Suppressor macrophage (primary cell): ENCODE measurements at places on chromosomes 16 and 17.
A peak's percentile ranks its signal among the peaks of the same experiment; 100 is the strongest.

DNA sequence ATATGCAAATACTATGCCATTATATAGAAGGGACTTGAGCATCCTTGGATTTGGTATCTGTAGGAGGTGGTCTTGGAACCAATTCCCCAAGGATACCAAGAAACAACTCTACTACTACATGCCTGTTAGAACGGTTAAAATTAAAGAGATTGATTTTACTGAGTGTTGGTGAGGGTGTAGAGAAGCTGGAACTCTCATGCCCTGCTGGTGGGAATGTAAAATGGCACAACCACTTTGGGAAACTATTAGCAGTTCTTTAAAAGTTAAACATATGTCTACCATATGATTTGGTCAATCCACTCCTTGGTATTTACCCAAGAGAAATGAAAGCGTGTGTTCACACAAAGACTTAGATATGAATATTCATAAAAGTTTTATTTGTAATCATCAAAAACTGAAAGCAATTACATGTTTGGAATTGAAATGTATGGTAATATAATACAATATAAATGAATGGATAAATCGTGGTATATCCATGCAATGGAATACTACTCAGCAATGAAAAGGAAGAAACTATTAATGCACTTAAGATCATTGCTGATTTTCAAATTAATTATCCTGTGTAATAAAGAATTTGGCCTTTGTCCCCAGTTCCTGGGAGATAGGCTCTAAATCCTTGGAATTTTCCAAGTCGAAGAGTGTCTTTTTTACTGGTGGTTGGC lies 7.8 kb downstream of the MFSD6L start:
- no peak for DNase-seq

GRCh38 chr16:66399031-66399430 lies 28.1 kb upstream of the BEAN1 start:
- DNase-seq = no peak

DNA sequence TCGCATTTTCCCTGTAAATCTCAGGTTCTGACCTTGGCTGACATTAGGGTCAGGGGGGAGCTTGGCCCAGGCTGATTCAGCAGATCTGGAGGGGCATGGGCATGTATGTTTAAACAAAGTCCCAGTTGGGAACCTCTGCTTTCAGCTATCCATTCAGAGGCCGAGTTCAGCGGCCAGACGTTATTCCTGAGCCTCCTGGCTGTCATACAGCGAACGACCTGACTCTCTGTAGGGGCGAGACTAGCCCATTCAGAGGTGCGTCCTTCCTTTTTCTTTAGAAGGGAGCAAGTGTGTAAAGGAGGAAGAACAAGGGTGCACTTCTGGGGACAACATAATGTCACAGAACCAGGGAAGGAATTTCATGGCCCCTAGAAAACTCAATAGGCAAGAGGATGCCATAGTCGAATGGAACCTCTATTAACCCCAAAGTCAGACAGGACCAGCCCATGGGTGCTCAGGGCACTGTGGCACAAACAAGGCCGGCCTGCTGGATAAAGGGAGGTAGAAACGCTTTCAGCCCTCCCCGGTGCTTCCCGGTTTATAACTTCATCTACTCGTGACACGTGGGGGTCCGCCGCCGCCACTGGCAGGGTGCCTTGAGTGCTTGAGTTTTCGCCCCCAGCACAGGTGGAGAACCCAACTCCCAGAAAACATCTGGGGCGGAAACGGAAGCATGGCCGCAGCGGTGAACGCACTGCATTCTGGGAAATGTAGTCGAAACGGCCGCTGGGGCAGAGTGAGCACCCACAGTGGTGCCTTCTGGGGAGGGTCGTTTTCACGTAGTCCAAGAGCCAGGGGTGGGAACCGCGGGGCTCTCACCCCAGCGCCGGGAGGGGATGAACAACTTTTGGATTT lies 33.2 kb upstream of the PLCG2 start:
- DNase-seq = peak; percentile 66

GRCh38 chr17:37562016-37562745 lies 47.0 kb downstream of the SYNRG start:
- no peak for DNase-seq

GRCh38 chr17:27585153-27585681 lies 45.8 kb upstream of the LGALS9 start:
- DNase-seq = no peak

DNA sequence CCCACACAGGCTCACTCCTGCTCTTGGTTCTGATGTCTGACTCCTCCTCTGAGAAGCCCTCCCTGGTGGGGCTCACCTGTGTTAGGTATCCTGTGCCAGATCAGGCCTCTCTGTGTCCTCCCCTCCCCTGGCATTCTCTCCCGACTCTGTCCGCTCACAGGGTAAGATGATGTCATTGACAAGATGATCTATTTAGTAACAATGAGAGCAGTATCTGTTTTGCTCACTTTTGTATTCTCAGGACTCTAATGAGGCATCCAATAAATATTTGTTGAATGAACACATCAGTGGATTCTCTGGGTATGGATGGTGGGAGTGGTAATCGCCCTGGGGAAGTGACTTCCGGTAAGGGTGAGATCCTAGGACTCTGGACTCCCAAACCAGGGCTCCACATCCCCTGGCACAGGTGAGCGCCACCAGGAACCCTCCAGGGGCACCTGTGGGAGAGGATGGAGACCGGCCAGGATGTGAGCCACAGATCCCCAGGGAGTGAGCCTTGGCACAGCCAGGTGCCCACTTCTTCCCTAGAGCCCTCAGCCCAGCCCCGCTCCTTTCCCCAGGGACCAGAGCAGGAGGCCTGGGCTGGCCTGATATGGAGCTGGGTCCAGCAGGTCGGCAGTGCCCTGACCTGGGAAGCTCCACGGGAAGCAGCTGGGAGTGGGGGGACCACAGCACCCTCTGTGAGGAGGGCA lies 5.4 kb upstream of the HAP1 start:
- DNase-seq = no peak

DNA sequence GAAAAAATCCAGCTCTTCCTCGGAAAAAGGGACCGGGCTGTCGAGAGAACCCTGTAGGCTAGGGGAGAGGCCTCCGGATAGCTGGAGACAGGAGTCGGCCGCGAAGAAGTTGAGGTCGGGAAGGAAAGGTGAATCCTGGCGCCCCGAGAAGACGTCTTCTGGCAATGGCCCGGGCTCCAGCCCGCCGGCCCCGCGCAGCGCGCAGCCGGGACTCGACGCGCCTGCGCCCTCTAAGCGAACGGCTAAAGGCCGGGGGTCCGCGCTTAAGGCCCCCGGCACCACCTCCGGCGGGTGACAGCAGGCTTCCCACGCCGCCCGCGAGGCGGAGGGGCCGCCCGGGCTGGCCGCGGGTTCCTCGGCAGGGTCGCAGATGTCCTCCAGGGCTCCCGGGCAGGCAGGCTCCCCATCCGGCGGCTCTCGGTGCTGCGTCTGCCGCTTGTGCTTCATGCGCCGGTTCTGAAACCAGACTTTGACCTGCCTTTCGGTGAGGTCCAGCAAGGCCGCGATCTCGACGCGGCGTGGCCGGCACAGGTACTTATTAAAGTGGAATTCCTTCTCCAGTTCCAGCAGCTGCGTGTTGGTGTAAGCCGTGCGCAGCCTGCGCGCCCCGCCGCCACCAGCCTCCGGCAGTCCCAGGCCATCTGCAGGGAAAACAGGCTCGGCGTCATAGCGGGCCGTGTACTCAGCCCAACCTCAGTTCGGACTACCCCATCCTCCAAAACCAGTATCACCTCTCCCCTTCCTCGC lies 1.6 kb downstream of the HOXB2 start:
- peak; percentile 39 for DNase-seq

DNA sequence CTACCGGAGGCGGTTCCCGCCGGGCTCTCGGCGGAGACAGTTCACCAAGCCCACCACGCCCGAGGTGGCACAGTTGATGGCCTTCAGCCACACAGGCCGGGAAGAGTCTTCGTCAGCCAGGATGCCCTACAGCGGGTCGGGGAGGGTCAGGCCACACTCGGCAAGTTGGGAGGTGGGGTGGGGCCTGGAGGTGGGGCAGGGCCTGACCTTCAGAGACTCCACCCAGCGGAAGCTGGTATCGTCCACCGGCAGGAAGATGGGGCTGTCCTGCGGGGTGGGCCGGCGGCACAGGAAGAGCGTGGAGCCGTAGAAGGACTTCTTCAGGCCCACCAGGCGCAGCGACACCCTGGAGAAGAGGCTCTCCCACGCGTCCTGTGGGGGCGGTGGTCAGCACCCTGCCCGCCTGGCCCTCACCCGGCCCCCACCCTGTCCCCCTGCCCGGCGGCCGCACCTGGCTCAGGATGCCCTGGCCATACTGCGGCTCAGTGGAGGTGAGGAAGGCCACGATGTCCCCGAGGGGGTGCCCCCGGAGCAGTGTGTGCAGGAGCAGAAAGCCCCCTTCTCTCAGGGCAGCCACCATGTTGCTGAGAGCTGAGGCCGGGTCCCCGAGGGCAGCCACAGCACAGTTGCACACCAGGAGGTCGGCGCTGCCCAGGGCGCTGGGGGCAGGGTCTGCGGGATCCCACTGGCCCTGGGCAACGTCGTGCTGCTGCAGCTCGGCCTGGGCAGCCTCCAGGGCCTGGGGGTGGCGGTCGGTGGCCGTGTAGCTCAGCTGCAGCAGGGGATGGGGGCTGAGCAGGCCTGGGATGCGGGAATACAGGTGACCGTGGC lies 12.8 kb downstream of the FASN start:
- DNase-seq = no peak

DNA sequence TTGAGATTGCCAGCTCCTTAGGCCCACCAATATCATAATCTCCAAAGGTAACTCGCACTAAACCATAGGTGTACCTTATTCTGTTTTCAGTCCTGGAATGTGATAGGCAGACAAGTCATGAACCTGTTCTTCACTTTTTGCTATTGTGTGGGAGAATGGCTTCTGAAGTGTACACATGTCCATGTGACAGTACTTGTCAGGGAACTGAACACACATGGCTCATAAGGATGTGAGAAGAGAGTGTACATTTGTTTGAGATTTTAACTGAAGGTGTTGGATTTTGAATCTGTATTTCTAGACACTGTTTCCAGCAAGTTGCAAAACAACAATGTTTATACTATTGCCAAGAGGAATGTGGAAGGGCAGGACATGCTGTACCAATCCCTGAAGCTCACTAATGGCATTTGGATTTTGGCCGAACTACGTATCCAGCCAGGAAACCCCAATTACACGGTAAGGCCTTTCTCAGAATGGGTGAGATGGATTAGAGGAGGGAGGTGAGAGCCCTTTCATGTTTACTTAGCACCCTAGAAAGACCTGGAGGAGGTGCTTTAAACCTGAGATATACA lies 14.5 kb upstream of the RASL10B start:
- DNase-seq = no peak

- DNase-seq = no peak
Observed at GRCh38 chr17:81022344-81022676, 12.6 kb upstream of the BAIAP2 start.

DNA sequence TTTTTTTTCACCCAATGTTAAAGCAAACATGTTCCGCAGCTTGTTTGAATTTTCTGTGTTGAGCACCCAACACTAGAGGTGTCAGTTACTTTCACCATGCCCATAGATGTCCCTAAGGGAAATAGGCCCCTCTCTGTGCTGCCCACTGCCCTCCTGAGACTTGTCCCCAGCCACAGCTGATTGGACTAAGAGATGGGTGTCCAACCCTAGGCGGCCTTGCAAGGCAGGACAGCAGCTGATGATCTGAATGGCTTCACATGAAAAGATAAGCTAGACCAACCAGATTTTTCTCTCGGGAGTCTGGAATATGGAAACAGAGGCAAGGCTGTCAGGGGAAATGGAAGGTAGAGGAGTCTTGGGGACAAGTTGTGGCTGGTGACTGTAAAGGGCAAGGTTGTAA lies 6.1 kb upstream of the CALB2 start:
- no peak for DNase-seq

- no peak for DNase-seq
Observed at GRCh38 chr16:16147316-16147999, 75.8 kb downstream of the ABCC6 start.

DNA sequence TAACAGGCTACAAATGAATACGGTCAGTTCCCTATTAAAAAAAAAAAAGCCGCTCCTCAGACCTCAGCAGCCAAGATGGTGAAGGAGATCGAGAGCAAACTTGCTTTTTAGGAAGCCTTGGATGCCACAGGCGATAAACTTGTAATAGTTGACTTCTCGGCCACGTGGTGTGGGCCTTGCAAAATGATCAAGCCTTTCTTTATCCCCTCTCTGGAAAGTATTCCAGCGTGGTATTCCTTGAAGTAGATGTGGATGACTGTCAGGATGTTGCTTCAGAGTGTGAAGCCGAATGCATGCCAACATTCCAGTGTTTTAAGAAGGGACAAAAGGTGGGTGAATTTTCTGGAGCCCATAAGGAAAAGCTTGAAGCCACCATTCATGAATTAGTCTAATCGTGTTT lies 11.8 kb upstream of the GGT6 start:
- DNase-seq = no peak

- DNase-seq = no peak
Observed at GRCh38 chr16:19479302-19479721, 42.6 kb downstream of the GDE1 start.

- DNase-seq = no peak
Observed at GRCh38 chr16:70341600-70341999, 5.1 kb upstream of the DDX19A start.

DNA sequence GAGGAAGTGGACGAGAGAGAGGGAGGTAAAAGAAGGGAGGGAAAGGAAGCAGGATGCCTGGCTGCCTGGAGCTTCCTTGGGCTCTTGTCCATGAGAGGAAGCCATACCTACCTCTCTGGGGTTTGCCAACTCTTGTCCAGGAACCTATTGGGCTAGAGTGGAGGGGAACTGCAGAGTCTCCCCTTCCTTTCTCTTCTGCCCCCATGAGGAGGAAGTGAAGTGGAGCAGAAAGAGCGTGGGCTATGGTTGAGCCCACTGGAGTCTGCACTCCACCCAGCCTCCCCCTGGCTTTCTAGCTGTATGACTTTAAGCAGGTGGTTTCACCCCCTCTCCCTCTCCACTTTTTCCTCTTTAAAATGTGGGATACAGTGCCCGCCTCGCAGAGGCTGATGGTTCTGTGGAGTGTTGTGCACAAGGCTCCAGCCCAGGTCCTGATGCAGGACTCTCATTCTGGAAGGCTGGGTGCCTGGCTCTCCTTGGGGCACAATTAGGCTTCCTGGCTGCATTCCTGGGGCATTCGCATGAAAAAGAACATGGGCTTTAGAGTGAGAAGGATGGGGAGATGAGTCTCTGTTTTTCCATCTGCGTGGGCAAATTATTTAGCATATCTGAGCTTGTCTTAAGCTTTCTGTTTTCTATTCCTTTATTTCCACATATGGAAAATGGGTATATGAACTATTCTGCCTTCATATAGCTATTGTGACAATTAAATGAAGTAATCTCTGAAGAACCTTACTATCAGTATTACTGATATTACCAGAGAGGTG lies 40.7 kb downstream of the HLF start:
- DNase-seq = no peak

GRCh38 chr17:82106688-82107305 lies 8.8 kb upstream of the FASN start:
- no peak for DNase-seq

DNA sequence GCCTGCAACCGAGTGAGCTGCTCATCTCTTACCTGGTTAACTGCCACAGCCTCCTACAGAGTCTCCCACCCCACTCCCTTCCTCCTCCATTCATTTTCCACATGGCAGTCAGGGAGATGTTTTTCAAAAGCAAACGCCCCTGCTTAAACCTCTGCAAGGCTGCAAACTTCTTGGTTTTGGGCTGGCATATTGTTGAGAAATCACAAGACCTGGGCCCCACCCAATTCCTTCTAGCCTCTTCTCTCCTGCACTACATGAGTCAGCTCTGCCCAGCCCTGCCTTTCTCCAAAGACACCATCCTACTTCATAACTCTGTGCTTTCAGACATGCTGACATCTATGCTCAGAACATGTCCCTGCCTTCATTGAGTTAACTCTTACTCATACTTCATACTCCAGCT lies 136.1 kb downstream of the SPACA3 start:
- DNase-seq = no peak
